ENCODE measurements at places on chromosomes 7 and 10.

DNA sequence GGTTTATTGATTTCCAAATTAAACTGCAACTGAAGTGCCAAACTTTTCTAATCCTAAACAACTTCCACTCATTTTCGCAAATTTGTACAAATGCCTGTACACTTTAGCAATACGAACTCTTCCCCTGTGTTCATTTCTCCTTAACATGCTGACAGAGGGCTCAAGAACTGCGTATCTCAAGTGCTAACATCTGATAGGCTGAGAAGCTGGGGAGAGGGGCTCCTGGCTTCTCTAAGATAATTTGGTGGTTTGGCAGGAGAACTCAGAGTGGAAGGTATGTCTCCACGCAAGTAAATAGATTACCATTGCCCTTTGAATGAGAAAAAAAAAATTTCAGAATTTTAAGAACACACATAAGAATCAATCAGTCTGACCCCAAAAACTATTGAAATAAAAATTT lies 53.3 kb upstream of the ANLN start:
- no peak for DNase-seq

GRCh38 chr7:158585721-158586498 lies 1.7 kb downstream of the PTPRN2 start:
- no peak for DNase-seq

- no peak for DNase-seq
Observed at GRCh38 chr10:66925373-66925772, 463 bp upstream of the LRRTM3 start.

DNA sequence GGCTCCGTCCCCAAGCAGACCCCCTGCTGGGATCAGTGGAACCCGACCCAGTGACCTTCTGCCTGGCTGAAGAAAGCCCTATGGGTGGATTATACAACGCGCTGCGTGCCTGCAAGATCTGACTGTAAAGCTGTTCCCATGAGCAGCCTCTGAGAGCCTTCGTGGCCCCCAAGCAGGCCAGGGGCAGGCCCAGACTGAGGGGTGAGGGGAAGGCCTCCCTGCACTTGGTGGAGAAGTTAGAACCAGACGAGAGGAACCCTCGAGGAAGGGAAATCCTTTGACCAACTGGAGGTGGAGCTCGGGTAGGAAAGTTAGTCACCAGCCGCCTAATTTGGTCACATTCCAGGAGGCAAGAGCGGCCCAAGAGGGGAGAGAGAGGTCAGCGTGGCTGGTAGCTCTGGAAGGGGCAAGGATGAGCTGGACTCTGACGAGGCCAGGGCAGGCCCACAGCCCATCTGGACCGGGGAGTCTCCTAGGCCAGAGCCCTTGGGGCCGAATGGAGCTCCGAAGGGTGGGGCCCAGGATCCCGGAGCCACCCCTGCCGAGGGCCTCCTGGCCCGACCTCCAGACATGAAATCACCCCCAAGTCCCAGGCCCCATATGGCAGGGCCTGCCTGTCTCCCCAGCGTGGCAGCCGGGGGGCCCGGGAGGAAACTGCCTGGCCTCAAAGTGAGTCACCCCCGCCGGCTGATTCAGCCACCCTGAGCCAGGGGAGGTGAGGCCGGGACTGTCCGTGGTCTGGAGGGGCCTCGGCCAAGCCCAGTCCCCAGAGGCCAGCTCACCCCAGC lies 23.3 kb upstream of the PDGFA start:
- peak; percentile 93 for DNase-seq

GRCh38 chr10:50931948-50932431 lies 46.6 kb upstream of the A1CF start:
- no peak for DNase-seq

- no peak for DNase-seq
Observed at GRCh38 chr7:121537031-121537430, 140.9 kb upstream of the FAM3C start.

DNA sequence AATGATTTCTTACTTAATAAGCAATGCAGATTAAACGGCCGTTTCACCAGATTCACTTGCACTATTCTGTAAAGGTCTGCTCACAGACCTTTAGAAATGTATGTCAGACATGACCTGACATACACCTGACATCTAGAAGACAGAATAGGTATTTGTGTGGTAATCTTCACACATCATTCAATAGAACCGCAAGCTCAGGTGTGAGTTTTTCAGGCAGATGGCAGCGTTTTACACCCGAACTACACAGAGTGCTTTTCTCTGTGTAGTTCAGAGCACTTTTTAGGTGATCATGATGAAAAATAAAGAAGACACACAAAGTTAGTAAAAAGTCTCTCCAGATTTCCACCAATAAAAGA lies 63.2 kb downstream of the PRKCQ start:
- no peak for DNase-seq

DNA sequence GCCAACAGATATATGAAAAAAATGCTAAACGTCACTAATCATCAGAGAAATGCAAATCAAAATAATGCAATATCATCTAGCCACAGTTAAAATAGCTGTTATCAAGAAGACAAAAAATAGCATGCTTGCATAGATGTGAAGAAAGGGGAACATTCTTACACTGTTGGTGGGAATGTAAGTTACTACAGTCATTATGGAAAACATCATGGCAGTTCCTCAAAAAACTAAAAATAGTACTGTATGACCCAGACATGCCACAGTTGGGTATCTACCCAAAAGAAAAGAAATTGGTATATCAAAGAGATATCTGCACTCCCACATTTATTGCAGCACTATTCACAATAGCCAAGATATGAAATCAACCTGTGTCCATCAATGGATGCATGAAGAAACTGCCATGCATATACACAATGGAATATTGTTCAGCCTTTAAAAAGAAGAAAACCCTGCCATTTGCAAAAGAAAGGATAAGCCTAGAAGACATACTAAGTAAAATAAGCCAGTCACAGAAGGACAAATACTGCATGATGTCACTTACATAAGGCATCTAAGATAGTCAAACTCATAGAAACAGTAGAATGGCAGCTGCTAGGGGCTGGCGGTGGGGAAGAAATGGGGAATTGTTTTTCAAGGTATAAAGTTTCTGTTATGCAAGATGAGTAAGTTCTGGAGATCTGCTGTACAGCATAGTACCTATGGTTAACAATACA lies 107.0 kb downstream of the PTPN20 start:
- DNase-seq: no peak

GRCh38 chr10:680146-680545 lies 9.3 kb downstream of the DIP2C start:
- DNase-seq: no peak

DNA sequence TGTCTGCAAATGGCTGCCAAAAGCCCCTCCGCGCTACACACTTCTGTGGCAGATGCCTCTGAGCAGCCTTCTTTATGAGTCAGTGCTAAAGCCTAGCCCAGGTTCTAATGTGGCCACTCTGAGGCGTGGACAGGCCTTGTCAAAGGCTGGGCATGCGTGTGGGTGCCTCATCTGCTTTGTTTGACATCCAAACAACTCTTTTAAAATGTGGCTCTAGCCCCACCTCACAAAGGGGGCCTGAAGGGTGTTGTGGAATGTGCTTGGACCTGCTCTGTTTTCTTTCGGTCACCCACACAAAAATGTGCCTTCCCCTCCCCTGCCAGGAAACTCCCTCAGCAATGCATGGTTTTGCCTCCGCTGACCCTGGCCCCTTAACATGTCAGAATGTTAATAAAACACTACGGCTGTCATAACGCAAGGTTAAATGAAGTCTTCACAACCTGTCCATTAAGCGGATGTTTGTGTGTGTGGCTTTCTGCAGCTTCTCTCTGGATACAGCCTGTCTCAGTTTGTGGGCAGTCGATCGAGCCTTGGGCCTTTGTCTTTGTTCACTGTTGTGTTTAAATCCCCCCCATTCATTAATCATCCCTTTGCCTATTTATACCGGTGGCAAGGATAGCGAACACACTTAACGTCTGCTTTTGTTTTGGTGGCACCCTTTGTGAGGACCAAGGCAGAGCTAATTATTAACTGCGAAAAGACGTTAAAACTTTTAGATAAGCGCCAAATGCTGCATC lies 718.9 kb downstream of the LRMDA start:
- DNase-seq: peak; percentile 27

DNA sequence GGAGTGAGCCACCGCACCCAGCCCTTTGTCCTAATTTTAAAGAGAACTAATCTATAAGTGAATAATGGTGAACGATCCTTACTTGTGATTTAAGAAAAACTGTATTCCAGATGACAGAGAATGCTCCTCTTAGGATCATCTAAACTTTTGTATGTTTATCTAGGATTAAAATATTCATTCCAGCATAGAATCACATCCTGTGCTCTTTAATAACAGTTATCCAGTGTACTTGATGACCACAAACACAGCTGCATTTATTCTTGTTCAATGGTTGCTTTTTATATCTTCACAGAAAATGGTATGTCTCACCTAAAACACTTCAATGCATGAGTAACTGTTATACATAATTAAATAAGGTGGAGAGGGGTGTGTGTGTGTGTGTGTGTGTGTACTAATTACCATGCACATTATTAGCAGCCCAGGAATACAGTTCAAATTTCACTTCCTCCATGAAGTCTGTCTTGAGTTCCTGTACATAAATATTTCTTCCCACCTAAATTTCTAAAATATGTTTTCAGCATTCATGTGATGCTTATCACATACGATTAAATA lies 38.5 kb upstream of the SEMA3C start:
- DNase-seq: no peak

DNA sequence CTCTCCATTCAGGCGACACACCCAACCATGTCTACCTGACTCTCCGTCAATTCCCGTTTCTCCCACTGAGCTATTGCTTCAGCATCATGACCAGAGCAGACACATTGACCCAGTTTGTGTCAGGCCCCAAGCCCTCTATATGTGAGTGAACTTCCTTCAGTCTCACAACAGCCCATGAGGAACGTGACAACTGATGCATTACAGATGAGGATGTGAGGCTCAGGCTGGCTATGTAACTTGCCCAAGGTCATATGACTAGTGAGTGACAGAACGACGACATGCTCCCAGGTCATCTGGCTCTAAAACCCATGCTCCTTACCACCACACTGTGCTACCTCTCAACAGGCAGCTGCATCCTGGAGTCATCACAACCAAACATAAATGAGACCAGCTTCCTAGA lies 3.7 kb downstream of the TMEM140 start:
- DNase-seq: no peak

GRCh38 chr10:126222736-126223511 lies 165.4 kb downstream of the ADAM12 start:
- peak; percentile 67 for DNase-seq

GRCh38 chr10:129033340-129033739 lies 433.7 kb upstream of the MGMT start:
- no peak for DNase-seq

DNA sequence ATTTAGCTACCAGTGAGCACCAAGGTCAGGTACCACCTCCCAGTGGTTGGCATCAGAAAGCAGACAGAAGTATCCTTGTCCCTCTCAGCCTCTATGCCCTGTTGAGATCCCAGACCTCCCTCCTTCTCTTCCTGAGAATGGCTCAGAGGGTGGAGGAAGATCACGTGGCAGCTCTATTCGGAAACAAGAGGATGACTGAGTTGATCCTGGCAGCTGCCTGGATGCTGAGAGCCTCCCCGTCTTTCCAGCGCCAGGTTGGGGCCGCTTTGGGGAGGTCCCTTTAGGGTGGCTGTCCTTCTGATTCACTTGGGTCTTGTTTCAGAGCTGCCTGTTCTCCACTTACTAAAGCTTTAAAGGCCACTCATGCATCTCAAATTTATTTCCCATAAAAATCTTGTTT lies 36.9 kb upstream of the NPFFR1 start:
- DNase-seq: no peak

DNA sequence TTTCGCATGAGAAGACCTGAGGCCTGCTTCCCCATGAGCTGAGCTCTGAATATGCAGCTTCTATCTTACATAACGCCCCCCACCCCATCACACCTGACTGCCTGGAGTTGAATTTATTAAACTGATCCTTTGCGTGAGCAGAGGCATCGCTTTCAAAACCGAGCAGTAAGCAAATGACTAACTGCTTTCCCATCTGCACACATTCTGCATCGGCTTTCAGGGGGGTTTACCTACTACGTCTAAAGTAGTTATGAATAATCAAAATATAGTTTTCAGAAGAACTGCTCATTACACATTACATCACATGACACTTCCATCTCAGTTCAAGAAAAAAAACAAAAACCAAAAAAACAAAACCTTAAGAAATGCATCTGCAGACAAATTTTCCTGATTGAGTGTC lies 54.7 kb upstream of the EGR2 start:
- DNase-seq: no peak
